ENCODE measurements at places on chromosomes 5 and 9.

GRCh38 chr5:40378396-40379177 is 301.1 kb upstream of the PTGER4 start:
- no peak for DNase-seq

DNA sequence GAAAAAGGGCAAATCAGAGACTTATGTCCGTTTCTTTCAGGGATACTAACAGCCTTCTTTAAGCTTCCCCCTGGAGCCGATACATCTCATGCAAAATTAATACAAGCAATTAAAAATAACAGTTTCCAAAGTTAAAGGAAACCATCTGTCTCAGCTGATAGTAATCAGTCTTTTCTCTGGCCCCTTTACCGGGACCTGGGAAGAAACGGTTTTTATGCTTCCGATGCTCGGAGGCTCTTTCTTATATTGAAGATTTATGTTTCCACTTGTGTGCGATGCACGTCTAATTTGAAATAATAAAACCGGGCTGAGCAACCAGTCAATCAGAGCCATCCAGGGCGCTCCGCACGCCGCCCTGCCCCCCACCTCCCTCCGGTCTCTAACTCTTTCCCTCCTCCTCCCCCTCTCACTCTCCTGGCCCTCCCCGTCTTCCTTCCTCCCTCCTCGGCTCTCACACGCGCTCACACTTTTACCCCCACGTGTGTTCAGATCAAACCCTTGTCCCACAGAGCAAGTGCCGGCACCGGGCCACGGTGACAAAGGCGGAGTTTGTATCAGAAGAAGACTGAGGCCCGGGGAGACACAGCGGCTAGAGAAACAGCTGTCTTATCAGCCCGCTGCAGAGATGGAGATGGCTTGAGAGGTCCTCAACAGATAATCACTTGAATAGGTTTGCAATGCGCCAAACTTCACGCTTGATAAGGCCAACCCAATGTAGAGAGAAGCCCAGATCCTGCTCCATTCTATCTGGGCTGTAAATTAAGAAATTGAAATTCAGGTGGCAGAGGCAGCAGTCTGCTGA is 5.1 kb upstream of the ELAVL2 start:
- DNase-seq = no peak

- no peak for DNase-seq
These were observed 52.0 kb upstream of the GDNF start for GRCh38 chr5:37891832-37892231.

DNA sequence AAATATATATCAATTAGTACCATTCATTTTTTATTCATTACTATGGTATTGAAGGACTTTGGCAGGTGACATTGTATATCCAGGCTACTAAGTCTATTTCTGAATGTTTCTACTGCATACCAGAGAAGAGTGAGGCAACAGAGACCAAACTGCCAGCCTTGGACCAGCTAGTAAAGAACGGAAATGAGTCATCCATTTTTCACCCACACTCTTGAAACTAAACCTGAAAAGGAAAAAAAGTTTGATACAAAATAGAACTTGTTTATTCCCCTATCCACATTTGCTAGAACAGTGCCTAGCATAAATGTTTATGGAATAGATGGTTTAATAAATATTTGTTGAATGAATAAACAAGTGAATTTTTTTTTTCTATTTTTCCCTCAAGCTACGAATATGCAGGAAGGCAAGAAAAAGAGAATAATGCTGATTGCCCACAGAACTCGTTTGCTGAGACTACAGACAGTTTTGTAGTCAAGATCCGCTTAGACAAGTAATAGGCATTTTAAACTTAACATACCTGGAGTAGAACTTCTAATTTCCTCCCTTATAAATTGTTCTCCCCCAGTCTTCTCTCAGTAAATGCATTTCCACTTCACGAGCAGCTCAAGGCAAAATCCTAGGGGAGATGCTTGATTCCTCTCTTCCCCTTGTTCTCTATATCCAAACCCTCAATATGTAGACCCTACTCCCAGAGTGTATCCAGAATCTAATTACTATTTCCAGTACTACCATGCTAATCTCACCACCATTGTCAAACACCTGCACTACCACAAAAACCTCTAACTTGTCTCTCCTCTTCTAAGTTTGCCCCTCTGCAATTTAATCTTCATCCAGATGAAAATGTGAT is 146.2 kb upstream of the RASA1 start:
- DNase-seq = peak; percentile 30

GRCh38 chr5:14394365-14394764 is 187.2 kb upstream of the OTULINL start:
- DNase-seq = no peak

DNA sequence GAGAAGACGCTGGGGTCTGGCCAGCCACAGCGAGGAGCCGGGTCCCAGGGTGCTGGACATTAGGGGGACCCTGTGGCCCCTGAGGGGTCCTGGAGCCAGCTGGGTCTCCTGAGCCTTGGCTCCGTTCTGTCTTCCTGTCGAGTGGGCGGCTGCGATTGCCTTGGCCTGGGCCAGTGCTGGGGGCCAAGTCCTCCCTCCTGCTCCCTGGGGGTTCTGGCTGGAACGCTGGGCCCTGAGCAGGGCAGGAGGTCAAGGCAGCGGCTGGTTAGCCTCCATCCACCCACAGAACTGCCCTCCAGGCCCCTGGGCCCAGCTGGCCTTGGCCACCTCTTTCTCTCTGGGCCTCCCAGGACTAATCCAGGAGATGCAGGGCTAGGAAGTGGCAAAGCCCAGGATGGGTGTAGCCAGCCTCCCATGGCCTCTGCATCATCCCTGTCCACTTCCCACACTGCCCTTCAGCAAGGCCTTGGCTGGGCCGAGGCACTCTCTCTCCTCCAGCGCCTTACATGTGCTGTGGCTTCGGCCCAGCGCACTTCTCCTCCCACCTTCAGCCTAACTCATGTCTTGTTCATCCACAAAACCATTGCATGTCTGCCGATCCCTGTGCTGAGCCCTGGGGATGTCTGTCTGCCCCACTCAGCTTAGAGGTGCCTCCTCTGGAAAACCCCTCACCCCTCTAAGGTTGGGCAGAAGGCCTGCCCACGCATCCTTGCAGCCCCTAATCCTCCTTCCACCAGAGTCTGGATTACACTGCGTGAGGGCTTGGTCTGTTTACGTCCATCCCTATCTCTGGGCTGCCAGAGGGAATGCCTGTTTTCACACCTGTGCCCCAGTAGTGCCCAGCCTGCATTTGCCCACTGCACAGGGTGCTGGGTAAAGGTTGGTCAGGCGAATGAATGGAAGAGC is 5.0 kb downstream of the LAMC3 start:
- no peak for DNase-seq

DNA sequence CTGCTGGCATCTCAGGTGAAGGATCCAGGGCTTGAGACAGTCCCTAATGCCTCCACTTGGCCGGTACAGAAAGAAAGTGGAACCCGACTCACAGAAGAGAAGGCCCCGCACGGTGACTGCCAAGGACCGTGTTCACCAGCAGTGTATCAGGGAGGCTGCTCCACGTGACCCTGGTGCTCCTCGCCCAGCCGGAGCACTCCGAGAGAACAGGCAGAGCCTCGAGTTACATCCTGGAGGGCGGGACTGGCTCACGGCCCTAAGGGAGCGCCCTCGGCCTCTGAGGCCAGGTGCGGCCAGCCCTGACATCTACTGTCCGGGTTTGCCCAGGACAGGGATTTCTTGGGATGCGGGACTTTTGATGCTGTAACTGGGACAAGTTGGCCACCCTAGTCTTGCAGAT is 104.0 kb upstream of the SARDH start:
- DNase-seq = no peak
